ENCODE measurements at places on chromosomes 3 and 15. TPM values are rescaled to one million over a fixed set of nuclear protein-coding genes. Genes with fewer than 3 reads are reported as not detected.

The CFAP91 gene
- 25.2 TPM for total RNA-seq

The BRPF1 gene
- 19.7 TPM for total RNA-seq

DNA sequence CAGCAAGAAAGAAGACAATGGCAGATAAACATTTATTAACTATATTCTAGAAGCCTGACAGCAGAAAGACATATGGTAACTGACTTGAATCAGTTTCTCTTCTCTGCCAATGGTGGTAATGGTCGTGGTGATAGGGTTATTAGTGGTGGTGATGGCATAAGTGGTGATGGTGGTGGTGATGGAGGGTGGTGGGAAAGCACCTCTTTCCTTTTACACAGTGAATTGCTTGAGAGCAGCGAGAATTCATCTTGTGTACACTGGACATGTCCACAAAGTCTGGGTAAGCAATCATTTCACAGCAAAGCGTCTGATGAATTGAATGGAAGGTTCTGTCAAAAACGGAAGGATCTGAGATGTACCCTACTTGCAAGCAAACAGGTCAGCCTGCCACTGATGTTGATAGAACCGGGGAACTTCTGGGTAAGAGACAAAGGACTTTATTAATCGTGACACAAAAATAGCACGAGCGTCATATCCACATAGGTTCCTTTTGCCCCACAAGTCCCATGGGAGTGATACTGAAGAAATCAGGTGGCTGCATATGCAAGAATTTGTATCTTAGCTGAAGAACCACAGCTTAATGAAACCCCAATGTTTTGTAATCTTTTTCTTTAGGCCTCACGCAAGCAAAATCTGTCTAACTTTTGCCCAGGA, 23.5 kb upstream of the TBC1D5 start:
- H3K4me3 ChIP-seq: no peak overlapping the region
- H3K36me3 ChIP-seq: no peaks in the 10 kb centered on the region
- no peaks in the 10 kb centered on the region for H3K4me1 ChIP-seq

- no peaks in the 10 kb centered on the region for H3K36me3 ChIP-seq
- no peaks in the 10 kb centered on the region for H3K4me1 ChIP-seq
- no peak overlapping the region for H3K27ac ChIP-seq
- no peaks in the 10 kb centered on the region for H3K27me3 ChIP-seq
Observed at GRCh38 chr3:94614192-94614591, 551.3 kb downstream of the NSUN3 start.

DNA sequence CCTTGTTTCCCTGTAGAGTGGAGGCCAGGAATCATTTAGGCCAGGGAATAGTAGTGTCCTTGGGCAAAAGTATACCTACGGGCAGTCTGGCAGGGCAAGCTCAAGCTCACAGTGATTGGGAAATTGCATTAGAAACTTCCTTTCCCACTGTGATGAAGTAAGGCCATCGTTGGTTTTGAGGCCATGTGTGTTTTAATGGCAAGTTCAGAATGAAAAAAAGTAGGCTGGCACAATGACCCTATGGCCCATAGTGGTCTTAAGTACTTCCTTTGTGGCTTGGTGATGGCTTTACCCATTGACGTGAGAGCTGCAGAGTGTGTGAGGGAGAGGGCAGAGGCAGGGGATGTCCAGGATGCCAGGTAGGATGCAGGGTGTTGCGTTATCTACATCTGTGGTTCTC, 28.8 kb downstream of the LIMD1 start:
- no peak for DNase-seq
- no peaks in the 10 kb centered on the region for H3K36me3 ChIP-seq
- H3K4me1 ChIP-seq: no peaks in the 10 kb centered on the region
- no peak overlapping the region for H3K27ac ChIP-seq
- no peak overlapping the region for H3K4me3 ChIP-seq

DNA sequence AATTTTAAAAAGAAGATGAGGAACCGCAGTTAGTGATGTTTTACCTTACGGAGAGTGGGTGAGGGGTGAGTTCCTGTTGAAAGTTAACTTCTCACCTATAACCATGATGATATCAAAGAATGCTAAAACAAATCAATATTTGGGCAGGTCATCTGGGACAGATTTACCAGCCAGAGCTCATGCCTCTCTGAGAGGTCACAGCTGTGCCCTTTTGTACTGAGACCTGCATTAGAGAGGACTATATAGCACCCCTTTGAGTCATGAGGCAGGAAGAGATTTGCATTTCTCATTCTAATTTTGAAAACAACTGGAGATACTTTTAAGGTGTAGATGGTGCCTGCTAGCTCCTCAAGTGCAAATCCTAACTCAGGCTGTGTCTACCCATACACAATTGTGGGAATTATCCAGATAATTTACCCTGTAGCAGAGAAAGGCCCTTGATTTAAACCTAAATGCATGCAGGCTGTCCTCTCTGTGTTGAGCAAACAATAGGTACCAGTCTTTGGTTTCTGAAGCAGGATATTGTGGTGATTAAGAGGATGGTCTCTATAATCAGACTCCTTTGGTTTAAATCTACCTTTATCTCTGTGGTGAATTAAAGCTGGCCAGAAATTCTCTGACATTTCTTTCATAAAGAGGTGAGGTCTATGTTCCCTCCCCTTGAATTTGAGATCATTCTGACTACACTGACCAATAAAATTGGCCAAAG, 5.8 kb upstream of the TM4SF4 start:
- no peak overlapping the region for H3K27ac ChIP-seq
- DNase-seq: no peak
- no peak overlapping the region for H3K4me3 ChIP-seq
- H3K36me3 ChIP-seq: no peaks in the 10 kb centered on the region

Data from breast epithelium (tissue), 4 donors.